Sciatic nerve (tissue), 2 donors: ENCODE measurements at places on chromosomes 1 and 21. TPM values are rescaled to one million over a fixed set of nuclear protein-coding genes. Genes with fewer than 3 reads are reported as not detected.

ATP5PO gene
- 112 TPM for total RNA-seq

CFAP107 gene
- total RNA-seq: not detected

SMIM1 gene
- total RNA-seq: 9.2 TPM

DNA sequence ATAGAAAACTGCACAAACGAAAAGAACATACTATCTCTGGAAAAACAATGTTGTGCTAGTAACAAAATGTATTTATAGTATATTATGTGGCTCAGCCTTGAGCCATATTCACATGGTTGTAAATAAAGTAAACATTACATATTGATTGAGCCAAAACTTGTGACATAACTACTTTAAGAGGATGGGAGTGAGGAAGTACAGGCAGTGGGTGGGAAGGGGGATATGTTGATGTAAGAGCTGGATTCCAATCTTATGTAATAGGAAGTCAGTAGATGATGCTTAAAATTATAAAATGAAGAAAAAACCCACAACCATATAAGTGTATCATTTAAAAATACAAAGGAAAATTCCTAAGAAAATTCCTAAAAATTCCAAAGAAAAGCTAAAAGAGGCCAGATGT lies 42.7 kb downstream of the RHOU start:
- DNase-seq: no peak

DNA sequence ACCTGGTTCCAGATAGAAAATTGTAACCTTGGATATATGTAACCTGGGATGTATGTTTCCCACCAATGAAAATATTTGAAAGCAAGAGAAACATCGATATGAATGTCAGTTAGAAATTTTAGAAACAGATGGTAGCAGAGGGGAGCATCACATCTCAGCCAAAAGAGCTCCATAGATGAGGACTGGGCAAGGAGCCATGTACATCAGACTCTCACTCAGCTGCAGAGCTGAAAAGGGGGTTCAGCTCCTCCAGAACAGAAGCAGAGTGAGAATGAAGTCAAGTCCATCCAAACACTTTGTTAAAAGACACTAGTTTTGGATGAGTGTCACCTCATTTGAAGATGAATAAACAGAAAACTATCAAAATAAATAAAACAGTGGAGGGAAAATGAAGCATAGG lies 202.4 kb downstream of the HMCN1 start:
- DNase-seq: no peak

GPR25 gene
- not detected for total RNA-seq

- no peak for DNase-seq
Measured at GRCh38 chr1:85366391-85367170, 90.1 kb upstream of the BCL10 start.

- DNase-seq: no peak
Measured at GRCh38 chr21:35149698-35150097, 100.6 kb upstream of the RUNX1 start.

G0S2 gene
- total RNA-seq: 93.0 TPM

GRCh38 chr21:34635307-34635706 lies 20.4 kb upstream of the RCAN1 start:
- DNase-seq: no peak

PLPPR5 gene
- total RNA-seq: not detected

- DNase-seq: no peak
Measured at GRCh38 chr1:51336004-51336403, 5.6 kb upstream of the TTC39A start.

GBP6 gene
- total RNA-seq: not detected

GRCh38 chr1:232184561-232185530 lies 445.1 kb downstream of the SIPA1L2 start:
- DNase-seq: no peak

GRCh38 chr21:31282095-31282709 lies 61.9 kb downstream of the TIAM1 start:
- no peak for DNase-seq

DNA sequence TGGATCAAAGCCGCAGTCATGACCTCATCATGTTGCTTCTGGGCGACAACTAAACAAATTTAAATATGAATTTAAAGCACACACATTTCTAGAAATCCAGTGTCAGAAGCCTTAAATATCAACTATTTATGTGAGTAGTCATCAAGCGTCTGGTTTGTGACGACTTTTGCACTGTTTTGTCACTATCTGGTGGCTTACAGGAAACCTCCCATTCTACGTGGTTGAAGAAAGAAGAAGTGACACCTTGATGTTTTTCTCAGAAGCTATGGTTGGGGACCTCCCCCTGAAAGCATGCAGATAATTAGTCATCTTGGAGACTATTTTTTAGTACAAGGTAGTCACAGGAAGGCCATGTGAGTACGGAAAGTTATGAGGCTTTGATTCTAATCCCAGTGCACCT lies 58.5 kb downstream of the TENT5C start:
- DNase-seq: no peak

DNA sequence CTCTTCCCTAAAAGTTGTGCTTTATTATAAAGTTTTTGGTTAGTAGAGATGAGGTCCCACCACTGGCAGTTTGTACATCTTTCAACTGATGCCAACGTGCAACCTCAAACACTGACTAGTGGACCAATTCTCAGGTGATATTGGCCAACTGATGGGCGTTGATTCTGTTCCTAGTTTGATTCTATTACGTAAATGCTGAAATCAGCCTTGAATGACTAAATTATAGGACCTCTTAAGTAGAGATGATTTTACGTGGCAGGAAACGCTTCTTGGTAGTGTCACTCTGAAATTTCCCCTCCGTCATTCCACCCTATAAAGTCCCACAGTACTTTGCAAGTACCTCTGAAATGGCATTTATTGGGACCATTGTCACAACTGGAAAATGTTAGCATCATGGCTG lies 8.8 kb upstream of the FNDC7 start:
- no peak for DNase-seq

DNA sequence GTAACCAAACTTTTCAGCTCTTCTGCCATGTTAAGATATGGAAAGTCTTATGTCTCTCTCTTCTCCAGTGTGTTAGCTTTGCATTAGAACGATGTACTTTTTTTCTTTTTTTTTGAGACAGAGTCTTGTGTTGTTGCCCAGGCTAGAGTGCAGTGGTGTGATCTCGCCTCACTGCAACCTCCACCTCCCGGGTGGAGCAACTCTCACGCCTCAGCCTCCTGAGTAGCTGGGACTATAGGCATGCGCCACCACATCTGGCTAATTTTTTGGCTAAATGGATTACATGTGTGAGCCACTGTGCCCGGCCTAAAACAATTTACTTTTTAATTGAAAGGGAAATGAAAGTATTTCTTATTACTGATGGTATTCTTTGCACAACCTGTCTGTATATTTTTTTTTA lies 35.8 kb downstream of the SPEN start:
- DNase-seq: no peak

GRCh38 chr21:25558123-25558522 lies 49.2 kb downstream of the MRPL39 start:
- no peak for DNase-seq

- DNase-seq: peak; percentile 79
Measured at GRCh38 chr1:160681066-160681890, 30.3 kb downstream of the CD48 start.

- DNase-seq: no peak
Measured at GRCh38 chr1:176183618-176184017, 23.5 kb downstream of the COP1 start.

GRCh38 chr1:246659594-246660140 lies 64.5 kb upstream of the SCCPDH start:
- no peak for DNase-seq

IFNLR1 gene
- 0.49 TPM for total RNA-seq

GRCh38 chr1:165075725-165076370 lies 280.7 kb downstream of the LMX1A start:
- DNase-seq: no peak

DNA sequence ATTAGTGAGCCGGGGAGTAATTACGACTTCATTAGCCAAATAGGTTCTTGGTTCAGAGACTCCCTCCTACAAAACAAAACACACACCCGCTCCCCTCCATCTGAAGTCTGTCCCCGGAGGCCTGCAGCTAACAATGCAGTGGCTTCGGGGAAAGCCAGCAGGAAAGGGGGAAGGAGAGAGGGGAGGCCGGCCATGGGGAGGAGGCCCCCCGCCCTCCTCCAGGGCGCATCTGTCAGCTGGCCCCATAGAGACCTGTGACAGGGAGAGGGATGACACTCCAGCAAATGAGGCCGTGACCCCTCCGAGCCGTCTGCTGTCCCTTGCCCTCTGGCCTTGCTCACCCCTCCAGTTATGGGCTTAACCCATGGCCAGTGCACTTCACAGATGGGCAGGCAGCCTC lies 12.1 kb upstream of the CNTN2 start:
- no peak for DNase-seq

GRCh38 chr1:56188855-56189254 lies 390.5 kb downstream of the PLPP3 start:
- DNase-seq: no peak

DNA sequence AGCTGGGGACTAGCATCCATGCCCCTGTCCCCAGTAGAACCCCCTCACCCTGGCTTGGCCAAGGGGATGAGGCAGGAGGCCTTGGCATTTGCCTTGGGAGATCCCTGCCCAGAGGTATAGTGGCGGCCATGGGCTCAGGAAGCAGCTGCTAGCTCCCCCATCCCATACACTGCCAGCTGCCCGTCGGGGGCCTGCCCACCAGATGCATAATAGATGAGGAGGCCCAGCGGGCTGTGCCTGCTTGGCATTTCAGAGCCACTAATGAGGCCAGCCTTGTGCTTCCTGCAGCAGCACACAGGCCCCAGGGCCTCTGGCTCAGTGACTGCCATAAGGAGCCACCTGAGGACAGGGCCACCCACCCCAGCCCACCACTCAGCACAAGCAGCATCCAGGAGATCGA lies 23.6 kb downstream of the RAP1GAP start:
- no peak for DNase-seq

DNA sequence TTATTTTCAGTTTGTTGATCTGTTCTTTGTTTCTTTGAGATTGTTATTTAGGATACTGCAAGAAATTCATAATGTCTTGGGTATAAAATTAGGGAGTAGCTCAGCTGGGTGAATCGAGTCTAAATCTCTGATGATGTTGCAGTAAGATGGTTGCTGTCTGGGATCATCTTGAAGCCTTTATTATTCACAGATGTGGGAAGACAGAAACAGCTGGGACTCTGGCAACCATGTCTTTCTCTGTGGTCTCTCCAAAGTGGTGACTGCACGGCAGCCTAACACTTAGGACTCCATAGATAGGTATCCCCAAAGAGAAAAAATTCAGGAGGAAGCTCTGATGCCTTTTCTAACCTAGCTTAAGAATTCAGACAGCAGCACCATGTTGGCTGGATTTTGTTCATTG lies 52.7 kb downstream of the RAP1A start:
- DNase-seq: no peak

DNA sequence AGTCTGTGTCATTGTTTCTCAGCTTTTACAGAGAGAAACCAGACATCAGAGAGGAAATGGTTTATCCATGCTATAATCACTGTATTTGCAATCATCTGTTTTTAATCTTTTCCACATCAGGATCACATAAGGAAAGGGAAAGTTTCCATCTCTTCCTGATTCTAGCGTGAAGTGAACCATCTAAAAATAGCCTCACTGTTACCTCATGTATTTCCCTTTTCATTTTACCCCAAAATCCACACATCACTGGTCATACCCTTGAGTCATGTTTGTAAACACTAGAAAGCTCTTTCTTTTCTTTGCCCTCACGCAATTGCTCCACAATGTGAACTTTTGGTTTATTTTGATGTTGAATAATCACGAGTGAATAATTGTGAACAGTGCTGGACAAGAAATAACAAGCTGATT lies 146.0 kb downstream of the PLA2G4A start:
- no peak for DNase-seq

DNA sequence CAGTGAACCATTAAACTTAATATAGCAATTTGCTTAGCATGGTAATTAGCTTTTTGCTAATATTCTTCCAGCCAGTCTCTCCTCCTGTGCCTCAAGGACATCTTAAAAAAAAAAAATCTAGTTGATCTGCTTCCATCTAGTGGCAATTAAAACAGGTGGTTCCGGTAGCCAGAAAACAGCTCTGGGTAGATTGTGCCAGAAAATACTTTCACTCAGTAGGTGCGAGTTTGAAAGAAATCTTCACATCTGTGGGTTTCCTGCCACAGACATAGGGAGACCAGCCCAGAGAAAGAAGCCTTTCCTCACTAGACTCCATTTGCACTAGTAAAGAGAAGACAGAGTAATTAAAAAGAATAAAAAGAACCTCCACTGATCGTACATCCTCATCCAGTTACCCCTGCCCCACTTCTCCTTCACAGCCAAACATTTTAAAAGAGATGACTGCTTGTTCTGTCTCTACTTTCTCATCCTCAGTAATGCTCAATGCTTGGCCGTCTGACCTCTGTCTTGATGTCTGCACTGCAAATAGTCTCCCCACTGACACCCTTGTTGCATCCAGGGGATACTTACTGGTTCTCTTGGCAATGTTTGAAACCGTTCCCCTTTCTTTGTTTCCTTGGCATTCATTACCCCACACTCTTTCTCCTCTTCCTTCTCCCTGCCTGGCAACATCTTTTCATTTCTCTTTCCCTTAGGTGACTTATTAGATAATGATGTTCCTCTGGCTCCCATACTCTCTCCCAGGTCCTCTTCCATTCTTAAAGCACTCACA lies 16.9 kb downstream of the SELL start:
- no peak for DNase-seq

DNA sequence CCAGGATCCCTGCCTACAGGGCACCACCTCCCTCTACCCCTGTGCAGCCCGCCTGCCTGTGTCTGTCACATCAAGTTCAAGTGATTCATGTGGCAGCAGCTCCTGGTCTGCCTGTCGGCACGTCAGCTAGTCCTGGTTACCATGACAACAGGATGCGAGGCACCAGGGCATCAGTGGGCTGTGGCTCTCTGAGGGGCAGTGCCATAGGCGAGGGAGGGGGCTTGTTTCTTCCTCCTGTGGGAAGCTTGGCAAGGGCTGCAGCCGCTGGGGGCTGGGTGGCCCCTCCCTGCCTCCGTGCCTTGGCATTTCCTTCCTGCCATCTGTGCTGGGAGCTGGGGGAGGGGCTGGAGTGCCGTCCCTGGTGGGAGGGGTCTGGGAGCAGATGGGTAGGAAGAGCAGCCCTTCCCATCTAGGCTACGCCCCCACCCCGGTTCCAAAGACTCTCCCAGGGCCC lies 43.1 kb downstream of the FOXO6 start:
- DNase-seq: no peak

GRCh38 chr1:176193663-176194062 lies 13.4 kb downstream of the COP1 start:
- DNase-seq: no peak

DNA sequence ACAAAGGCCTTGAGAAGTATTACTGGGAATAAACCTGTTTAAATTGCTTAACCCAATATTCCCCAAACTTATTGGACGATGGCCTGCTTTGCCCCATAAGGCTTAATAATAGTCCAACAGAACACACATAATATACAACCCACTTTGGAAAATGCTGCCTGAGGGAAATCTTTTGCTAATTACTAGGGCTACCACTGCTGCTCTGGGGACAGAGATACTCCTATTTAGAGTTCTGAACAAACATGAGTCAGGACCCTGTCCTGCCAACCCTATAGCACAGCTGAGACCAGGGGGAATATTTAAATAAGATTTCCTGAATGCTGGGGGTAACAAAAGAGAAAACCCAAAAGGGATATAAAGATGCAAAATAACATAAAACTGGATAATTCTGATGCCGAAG lies 139.1 kb downstream of the BRINP2 start:
- no peak for DNase-seq

SMCP gene
- total RNA-seq: not detected

NBL1 gene
- 119 TPM for total RNA-seq

- no peak for DNase-seq
Measured at GRCh38 chr1:27400082-27400962, 7.9 kb downstream of the GPR3 start.
